ENCODE measurements at places on chromosomes 16 and 17.
A peak's percentile ranks its signal among the peaks of the same experiment; 100 is the strongest.

DNA sequence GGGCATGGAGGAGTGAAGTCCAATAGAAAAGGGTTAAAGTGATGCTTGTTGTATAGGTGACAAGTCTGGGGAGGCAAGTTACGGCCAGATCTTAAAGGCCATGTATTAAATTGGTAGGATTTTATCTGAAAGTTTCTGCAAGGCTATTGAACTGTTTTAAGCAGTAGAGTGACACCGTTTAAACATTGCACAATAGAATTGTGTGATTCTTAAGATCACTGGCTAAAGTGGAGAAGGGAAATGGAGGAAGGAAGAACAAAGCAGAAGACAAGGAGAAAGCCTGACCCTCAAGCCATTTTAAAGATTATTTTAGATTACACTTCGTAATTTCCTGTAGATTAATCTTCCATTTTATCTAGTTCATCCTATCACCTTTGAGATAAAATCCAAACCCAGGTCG, 5.6 kb upstream of the MPHOSPH6 start:
- no peak for DNase-seq

DNA sequence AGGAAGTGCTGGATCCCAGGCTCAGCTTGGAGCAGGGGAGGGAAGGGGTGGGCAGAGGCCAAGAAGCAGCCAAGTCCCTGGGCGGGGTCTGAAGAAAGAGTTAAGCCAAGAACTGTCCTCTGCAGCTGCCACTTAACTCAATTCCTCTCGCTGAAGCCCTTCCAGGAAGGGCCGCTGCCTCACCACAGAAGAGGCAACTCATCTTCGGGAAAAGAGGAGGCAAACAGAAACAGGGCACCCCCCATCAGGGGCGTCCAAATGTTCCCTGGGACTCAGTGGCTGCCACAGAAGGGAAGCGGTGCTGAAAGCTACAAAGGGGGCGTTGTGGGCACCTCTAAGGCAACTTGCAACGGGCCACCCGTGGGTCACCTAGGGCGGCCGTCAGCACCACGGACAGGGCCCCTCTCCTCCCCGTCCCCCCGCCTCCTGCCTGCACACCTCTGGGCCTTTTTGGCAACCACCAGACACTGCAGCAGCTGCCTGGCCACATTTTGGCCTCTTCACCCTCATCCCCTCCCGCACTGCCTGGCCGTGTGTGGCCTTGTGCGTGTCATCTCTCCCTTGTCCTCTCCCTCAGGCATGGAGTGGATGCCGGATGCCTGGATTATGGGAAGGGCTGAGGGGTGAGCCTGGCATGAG, 2.5 kb downstream of the TLCD3B start:
- DNase-seq: no peak

DNA sequence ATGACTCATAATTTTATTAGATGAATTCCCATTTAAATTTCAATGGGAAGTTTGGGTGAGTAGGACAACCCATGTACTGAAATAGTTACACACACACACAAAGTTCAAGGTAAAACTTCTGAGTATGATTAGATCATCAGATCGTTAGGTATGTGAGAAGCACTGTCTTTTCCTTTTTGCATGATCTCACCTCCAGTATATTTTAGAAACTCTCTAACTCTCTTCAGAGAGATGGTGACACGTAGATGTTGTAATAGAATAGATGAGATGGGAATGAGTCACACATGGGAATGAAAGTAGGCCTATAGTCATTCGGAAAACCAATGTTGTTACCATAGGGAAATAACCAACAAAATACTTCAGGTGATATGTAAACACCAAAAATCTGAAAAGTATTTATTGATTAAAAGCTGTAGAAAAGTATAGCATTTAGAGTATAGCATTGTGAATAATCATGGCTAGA, 22.2 kb downstream of the KRT23 start:
- no peak for DNase-seq

DNA sequence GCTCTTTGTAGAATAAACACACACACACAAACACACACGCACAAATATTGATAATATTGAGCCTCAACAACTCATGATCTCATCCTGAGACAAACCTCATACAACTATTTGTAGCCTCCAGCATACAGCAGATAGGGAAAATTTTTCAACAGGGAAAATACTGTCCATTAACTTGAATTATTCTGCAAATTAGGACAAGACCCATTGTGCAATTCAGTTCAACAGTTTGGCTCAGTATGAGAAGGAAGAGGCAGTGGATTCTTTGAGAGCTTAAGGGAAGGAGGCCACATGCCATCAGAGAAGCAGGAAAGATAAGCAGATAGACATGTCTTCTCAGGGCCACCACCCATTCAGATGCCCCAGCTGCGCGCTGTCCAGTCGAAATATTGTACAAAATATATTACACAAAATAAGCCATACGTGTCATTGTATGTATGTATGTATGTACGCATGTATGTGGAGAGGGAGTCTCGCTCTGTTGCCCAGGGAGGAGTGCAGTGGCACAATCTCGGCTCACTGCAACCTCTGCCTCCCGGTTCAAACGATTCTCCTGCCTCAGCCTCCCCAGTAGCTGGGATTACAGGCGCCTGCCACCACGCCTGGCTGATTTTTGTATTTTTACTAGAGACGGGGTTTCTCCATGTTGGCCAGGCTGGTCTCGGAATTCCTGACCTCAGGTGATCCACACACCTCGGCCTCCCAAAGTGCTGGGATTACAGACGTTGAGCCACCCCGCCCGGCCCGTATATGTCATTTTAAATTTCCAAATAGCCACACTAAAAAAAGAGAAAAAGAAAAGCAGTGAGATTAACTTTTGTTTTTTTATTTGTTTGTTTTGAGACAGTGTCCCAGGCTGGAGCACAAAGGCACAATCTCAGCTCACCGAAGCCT, 1.8 kb downstream of the ZC3H7A start:
- DNase-seq: no peak

- DNase-seq: no peak
Measured at GRCh38 chr17:19318611-19319010, 43.9 kb downstream of the B9D1 start.

GRCh38 chr16:13866073-13866472, 53.9 kb upstream of the ERCC4 start:
- peak; percentile 1 for DNase-seq

DNA sequence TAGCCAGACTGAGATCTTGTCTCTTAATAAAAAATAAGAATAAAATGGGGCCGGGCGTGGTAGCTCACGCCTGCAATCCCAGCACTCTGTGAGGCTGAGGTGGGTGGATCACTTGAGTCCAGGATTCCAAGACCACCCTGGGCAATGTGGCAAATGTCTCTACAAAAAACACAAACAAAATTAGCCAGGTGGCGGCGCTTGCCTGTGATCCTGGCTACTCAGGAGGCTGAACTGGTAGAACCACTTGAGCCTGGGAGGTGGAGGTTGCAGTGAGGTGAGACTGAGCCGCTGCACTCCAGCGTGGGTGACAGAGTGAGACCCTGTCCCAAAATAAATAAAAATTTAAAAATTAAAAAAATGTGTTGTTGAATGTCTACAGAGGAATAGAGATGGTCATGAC, 2.9 kb upstream of the DEF8 start:
- no peak for DNase-seq

Measured in hypothalamus (tissue), 51 donors.